Dermis blood vessel endothelial cell (primary cell): ENCODE measurements at places on chromosomes 3 and 15. TPM values are rescaled to one million over a fixed set of nuclear protein-coding genes. Genes with fewer than 3 reads are reported as not detected.

Gene GP5
- total RNA-seq: under 0.01 and 0.28 TPM in 2 replicates

Gene PROK2
- not detected in 2 replicates for total RNA-seq

Gene RYR3
- total RNA-seq: 0.05 TPM in 1 of 2 replicates, not detected in the other

DNA sequence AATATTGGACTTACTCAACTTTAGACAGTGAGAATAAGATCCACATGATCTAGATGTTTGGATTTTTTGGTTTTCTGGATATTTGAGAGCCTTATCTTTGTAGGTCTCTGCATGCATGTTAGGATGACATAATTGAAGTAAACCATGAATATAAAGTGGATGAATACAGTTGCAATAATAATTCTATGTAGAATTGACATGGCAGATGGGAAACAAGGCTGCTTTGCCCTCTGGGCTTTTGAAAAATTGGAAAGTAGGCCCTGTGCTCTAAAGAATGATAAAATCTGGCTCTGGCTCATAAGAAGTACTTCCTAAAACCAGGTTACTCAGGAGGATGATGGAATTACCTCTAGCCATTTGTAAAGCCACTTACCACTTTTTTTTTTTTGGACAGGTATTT lies 86.9 kb downstream of the ZNF609 start:
- DNase-seq: no peak

DNA sequence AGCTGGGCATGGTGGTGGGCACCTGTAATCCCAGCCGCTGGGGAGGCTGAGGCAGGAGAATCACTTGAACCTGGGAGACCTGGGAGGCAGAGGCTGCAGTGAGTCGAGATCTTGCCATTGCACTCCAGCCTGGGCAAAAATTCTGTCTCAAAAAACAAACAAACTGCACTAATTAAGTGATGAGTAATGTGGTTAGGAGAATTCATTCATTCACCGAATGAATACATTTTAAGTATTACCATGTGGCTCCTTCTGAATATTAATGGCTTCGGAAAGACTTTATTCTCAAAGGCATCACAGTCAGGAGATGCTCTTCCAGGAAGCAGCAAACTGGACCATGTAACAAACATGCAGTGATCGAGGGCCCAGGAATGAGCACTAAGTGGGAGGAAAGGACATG lies 23.6 kb downstream of the SPTSSB start:
- no peak for DNase-seq
